ENCODE measurements at places on chromosomes 6 and 20.

DNA sequence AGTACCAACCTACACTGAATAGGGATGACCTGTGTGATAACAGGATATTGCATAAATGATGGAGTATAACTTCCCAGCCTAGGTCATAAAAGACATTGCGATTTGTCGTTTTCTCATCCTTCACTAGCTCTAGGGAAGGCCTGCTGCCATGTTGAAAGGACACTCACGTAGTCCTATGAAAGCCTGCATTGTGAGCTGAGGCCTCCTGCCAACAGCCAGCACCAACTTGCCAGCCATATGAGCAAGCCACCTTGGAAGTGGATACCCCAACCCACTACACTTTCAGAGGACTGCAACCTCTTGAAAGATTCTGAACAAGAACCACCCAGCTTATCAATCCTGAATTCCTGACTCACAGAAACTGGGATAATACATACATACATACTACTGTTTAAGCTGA lies 3.5 kb upstream of the PANK2 start:
- no peak for DNase-seq

DNA sequence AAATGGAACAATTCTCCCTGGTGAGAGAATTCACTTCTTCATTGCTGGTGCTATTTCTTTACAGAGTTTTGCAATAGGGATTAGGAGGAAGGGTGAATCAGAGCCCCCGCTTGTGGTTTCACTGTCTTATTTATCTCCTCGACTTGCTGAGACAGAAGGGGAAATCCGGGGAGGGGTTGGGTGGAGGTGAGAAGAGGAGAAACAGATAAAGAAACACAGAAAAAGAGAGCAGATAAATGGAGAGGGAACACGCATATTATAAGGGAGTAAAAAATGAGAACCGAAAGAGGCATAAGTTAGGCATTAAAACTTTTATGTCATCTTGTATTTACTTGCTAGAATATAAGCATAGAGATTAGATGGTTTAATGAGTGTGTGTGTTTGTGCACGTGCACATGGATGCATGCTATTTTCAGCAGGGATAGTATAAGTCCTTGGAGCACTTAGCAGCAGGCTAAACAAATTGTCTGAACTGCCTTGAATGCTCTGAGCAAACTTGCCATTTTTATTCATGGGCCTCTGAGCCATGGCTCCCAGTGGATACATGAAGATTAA lies 105.0 kb downstream of the OLIG3 start:
- peak; percentile 42 for DNase-seq

GRCh38 chr6:51292659-51293058 lies 474.0 kb downstream of the TFAP2B start:
- no peak for DNase-seq

DNA sequence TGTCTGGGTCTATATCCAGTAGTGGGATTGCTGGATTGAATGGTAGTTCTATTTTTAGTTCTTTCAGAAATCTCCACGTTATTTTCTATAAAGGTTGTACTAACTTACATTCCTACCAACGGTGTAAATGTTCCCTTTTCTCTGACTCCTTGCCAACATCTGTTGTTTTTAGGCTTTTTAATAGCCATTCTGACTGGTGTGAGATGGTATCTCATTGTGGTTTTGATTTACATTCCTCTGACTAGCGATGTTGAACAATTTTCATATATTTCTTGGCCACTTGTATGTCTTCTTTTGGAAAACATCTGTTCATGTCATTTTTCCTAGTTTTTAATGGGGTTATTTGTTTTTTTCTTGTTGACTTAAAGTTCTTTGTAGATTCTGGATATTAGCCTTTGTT lies 99.3 kb downstream of the BMP2 start:
- DNase-seq: no peak

GRCh38 chr6:94956910-94957309 lies 620.4 kb upstream of the MANEA start:
- DNase-seq: no peak

DNA sequence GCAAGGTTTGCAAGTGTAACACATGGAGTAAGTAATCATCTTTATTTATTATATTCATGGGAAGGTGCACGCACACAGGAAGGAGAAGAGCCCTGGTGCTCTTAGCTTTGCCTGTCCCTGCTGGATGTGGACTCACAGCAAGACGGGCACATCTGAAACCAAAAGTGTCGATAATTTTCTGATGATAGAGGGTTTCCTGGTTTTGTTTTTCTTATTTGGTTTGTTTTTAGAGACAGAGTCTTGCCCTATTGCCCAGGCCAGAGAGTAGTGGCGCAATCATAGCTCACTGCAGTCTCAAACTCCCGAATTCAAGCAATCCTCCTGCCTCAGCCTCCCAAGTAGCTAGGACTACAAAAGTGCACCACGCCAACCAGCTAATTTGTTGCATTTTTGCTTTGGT lies 7.8 kb upstream of the KHDC1L start:
- no peak for DNase-seq
